ENCODE measurements at places on chromosomes 1 and 21.

DNA sequence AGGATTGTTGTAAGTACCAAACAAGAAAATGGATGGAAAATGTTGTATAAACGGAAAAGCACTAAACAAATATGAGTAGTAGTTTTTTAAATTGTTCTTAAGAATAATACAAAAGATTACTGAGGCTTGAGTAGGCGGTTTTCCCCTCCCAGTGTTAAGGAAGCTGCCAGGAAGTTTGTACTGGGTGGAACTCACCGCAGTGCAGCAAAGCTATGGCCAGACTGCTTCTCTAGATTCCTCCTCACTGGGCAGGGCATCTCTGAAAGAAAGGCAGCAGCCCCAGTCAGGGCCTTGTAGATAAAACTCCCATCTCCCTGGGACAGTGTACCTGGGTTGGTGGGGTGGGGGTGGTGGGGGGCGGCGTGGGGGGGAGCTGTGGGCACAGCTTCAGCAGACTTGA is 58.7 kb downstream of the XCL2 start:
- DNase-seq: no peak

- DNase-seq: no peak
Measured at GRCh38 chr1:227317011-227317451, 1.3 kb downstream of the CDC42BPA start.

- DNase-seq: no peak
Measured at GRCh38 chr1:235938709-235939479, 72.2 kb upstream of the LYST start.

DNA sequence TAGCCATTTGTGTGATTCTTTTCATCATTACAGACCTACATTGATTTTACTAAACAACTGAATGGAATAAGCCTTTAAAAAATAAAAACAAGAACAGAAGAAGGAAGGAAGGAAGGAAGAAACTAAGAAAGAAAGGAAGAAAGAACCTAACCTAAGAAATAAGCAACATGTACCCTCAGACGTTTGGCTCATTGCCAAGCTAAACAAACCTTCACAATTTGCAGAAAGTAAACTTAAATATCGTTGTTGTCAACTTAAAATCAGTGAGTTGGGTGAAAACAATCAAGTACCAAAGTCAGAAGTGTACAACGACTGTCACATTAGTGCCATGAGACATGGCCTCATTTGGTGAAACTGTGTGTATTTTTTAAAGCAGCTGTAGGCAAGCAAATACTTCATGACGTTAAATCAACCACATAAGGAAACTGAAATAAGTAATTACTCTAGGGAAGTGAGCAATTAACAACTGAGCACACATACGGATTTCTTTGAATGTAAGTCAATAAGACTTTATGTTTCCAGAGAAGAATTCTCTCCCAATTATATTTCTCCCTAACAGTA is 313.1 kb upstream of the TMPRSS15 start:
- DNase-seq: no peak

DNA sequence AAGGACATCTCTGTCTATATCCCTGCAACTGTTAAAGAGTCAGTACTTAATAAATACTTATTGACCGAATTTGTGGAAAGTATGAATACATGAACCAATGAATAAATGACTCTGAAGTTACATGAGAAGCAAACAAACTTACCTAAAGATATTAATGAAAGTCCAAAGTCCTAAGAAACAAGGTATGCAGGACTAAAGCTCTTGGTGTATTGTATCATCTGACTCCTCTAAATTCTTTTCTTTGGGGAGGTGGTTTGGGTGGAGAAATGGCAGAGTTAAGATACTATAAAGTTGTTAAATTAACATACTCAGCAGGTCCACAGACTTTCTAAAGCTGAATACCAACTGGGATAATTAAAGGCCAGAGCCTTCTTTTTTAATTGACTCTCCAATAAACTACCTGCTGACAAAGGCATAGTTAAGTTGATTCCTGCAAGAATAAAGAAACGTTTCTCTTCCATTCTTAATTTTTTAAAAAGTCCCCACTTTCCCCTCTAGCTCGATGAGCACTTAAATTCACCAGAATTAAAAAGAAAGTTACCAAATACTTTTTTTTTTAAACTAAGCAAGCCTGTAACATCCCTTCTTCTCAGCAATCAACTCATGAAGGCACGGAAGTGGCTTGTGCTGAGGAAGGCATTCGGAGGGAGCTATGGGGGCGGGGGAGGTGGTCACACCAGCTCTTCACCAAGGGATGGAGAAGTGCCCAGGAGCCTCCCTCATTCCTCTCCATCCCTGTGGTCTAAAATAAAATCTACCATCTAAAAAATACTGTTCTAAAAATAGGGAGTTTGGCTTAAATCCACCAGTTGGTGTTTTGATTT is 61.1 kb downstream of the GADD45A start:
- DNase-seq: no peak

GRCh38 chr21:44530221-44530902 is 9.6 kb downstream of the KRTAP10-1 start:
- no peak for DNase-seq

DNA sequence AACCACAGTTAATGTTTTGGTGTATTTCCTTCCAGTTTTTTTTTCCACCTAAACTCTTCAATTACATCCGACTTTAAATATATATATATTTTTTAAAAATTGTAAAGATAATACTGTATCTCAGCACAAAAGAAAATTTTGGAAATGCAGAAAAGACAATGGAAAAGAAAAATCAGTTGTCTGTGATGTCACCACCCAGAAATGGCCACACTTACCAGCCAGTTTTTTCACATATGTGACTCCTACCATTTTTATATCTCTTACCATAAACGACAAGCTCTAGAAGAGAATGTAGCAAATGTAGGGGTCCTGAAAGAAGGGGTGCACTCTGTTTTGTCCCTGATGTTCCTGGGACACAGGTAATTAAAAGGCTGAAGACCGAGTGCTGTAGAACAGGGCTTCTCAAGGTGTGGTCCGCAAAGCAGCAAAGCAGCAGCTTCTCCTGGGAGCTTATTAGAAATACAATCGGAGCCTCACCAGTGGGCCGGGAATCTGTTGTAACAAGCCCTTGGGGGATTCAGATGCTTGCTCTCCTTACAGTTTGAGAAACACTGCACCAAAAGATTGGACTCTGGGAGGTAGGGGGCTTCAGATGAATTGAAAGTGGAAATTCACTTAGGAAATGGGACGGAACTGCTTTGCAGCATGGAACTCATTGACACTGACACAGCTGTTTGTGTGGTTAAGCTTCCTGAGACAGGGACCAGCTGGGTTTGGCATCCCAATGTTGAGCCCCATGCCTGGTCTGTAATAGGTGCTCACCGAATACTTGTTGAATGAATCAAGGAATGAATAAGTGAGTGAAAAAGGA is 44.1 kb downstream of the ALPL start:
- no peak for DNase-seq

GRCh38 chr1:59523745-59524450 is 227.0 kb downstream of the FGGY start:
- DNase-seq: no peak

DNA sequence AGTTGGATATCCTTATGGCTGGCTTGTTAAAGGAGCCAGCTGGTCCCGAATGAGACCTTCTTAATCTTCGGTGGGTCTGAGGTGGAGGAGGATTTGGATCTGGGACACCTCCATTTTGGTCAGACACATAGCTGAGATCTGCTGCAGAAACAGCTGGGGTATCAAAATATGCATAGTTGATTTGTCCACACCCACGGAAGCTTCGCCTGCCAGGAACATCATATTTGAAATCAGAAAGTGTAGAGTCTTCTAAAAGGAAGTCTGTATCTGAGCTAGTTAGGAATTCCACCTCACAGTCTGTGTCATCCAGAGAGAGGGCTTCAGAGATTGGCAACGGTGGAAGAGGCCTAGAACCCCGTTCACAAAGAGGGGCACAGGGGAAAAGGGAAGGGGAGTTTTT is 12.3 kb downstream of the ERRFI1 start:
- no peak for DNase-seq

- DNase-seq: no peak
Measured at GRCh38 chr21:42467140-42467983, 28.7 kb downstream of the RSPH1 start.

DNA sequence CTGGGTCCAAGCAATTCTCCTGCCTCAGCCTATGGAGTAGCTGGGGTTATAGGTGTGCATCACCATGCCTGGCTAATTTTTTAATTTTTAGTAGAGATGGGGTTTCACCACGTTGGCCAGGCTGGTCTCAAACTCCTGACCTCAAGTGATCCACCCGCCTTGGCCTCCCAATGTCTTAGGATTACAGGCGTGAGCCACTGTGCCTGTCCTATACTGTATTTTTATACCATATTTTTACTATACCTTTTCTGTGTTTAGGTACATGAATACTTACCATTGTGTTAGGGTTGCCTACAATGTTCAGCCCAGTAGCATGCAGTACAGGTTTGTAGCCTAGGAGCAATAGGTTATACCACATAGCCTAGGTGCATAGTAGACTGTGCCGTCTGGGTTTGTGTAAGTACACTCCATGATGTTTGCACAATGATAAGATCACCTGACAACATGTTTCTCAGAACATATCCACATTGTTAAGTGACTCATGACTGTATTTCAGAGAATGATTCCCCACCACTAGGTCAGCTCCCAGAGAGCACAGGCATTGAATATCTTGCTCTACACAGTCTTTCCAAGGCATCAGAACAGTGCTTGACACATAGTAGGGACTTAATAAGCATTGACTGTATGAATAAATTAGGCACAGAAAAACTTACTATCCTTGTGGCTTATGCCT is 6.0 kb upstream of the CITED4 start:
- DNase-seq: no peak

DNA sequence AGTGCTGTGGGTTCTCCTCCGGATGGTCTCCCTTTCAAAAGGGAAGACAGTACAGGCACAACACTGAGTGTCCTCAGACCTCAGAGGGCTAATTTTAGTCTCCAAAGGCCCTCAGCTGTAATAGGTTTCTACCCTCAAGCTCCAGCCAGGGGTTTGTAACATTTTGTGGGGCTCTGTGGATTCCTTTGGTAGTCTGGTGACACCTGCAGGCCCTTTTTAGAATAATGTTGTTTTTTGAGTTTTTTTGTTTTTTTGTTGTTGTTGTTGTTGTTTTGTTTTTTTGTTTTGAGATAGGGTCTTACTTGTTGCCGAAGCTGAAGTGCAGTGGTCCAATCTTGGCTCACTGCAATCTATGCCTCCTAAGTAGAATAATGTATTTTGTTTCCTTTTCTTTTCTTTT is 15.0 kb upstream of the TMEM201 start:
- DNase-seq: no peak

- DNase-seq: no peak
Measured at GRCh38 chr1:210769473-210769872, 364.5 kb downstream of the KCNH1 start.

DNA sequence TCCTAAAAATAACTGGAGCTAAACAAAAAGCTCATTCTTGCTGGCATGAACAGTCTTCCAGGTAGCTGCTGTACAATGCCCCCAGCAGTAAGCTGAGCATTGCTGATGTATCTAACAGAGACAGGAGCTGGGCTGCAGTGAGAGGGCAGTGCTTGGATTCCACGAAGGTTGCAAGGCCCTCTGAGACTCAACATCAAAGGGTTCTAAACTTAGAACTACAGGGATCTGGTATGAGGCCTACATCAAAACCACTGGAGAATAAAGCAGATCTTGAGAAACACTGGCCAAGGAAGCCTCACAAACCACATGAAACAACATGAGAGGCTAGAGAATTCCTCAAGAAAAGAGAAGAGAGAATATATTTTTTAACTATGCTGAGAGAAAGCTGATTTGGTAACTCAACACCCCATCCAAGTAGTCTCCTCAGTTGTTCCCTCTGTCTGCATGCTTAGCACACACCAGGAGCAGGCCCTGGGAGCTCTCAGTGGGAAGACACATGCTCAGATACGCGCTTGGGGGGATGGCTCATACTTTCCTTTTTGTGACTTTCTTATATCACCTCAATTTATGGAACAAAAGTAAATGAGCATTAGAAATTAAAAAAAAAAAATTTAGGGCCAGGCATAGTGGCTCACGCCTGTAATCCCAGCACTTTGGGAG is 27.7 kb downstream of the DSTYK start:
- no peak for DNase-seq

GRCh38 chr1:118985640-118986554 is 2.2 kb downstream of the TBX15 start:
- DNase-seq: no peak

GRCh38 chr1:245375789-245376460 is 221.1 kb downstream of the KIF26B start:
- no peak for DNase-seq
